ENCODE measurements at places on chromosomes 7 and 10.
A peak's percentile ranks its signal among the peaks of the same experiment; 100 is the strongest.

- DNase-seq = no peak
These were observed 394.0 kb downstream of the THSD7A start for GRCh38 chr7:11437994-11438393.

GRCh38 chr7:141363748-141364147, 187.5 kb upstream of the AGK start:
- no peak for DNase-seq

GRCh38 chr7:84328571-84328970, 134.0 kb upstream of the SEMA3A start:
- DNase-seq = no peak

DNA sequence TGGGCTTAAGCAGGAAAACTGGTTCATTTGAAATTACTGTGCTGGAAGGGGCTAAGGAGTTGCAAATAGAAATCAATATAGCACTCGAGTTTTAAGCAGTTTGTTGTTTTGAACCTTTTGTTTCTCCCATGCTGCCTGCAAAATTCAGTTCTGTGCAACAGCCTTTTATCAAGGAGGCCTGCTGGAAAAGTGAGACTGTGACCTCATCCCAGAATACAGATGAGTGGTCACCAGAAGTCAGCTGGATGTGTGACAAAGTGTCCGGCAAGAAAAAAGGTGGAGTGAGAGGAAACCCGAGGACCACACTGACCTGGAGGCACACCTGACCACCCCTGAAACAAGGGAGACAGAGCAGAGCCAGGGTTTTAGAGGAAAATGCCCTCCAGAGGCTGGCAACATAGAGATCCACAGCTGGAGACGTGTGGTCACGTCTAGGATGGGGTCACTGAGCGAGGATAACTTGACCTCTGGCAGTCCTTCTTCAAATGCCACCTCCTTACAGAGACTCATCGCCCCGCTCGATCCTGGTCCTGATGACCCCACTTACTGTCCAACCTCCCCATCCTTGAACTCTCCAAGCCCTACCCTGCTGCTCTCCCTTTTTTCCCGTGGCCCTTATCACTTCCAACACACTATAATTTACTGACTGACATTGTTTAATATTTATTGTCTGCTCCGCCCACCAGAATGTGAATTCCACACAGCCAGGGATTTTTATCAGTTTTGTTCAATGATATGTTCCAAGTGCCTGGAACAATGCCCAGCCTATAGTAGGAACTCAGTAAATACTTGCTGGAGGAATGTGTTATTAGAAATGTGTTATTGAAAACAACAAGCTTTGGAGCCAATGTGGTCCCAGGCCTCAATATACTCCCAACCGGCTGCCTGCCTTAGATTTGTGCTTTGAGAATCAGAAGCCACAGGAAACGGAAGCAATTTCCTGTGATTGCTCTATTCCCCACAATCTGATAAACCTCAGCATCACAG, 243.8 kb downstream of the GLI3 start:
- peak; percentile 78 for DNase-seq

DNA sequence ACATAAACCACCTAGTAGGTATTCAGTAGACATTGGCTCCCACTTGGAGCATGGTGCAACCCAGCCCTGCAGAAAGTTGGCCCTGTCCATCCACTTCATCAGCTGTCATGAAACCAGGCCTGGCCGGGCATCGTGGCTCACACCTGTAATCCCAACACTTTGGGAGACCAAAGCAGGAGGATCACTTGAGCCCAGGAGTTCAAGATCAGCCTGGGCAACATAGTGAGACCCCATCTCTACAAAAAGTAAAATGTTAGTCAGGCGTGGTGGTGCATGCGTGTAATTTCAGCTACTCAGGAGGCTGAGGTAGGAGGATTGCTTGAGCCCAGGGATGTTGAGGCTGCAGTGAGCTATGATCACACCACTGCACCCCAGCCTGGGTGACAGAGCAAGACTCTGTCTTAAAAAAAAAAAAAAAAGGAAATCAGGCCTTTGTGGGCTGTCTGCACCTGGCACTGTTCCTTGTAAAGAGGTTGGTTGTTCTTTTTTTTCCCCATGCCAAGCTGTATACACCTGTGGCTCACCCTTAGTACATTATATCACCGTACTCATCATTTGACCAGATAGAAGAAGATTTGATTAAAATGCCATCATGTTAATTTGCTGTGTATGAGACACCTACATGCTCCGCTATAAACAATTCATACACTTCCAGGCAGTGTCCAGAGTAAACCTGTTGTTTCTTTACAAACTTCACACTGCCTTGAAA, 45.4 kb upstream of the GRID1 start:
- no peak for DNase-seq

DNA sequence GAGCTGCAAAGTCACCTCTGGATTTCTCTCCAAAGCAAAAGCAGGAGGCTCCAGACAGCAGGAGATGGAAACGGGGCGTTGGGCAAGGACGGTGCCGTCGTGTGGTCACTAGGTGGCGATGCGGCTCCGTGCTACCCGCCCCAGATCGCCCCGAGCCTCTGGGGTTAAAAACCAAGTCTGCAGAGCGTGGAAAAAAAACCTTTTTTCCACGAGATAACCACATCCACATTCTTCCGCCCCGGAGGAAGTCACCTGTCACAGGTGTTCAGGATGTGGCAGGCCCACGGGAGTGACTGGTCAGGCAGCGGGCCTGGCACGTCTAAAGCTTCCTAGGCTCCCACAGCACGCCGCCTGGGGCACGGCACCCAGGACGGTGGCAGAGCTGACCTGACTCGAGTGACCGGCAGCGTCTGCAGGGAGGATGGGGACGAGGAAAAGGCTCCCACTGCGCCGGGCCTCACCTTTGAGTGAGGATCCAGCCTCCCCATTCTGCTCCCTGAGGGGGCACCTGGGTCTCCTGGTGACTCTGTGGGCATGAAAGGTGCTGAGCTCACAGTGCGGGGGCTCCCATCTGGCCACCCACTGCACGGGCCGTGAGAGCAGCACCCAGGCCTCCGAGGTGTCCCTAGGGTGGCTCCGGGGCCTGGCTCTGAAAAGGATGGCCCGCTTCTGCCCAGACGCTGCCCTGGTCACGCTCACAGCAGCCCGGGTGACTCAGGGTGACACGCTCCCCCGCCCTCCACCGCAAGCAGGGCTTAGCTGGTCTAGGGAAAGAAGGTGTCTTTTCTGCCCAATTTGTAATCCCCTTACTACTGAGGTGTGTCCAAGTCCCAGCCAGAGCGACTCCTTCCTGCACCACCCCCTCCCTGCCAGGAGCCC, 71.3 kb upstream of the TNRC18 start:
- peak; percentile 78 for DNase-seq

DNA sequence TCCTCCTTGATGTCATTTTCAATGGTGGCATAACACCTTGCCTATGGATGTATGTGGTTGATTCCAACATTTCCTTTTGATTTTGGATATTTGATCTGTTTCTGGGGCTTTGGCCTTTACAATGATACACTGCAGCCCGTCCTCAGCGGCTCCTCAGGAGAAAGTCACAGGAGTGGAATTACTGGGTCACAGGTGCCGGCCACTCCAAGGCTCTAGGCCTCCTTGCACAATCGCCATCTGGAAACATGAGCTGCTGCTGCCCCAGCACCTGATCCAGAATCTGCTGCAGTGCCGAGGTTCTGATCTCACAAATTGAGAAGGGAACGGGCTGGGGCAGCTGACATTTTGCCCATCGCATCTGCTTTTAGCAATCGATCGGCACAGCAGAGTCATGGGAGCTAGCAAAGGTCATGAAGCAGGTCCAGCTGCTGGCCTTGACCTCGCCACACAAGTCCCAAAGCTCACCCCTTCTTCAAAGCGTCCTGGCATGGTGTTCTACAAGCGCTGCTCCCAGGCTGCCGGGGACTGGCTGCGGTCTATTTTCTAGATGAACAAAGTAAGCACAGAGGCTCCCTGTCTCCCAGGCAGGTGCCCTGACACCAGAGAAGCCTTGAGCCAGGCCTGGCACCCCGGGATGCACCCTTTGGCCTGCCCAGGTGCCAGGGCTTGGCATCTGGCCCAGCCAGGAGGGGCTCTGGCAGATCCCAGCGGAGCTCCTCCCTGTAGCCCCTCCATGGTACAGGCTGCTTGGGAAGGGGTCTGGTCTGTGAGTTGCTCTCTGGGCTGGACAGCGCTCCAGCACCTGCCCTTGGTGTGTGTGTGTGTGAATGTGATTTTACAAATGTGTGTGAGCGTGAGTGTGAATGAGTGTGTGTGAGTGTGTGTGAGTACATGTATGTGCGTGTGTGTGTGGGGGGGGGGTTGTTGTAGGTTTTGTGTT, 201.8 kb downstream of the GLRX3 start:
- no peak for DNase-seq

DNA sequence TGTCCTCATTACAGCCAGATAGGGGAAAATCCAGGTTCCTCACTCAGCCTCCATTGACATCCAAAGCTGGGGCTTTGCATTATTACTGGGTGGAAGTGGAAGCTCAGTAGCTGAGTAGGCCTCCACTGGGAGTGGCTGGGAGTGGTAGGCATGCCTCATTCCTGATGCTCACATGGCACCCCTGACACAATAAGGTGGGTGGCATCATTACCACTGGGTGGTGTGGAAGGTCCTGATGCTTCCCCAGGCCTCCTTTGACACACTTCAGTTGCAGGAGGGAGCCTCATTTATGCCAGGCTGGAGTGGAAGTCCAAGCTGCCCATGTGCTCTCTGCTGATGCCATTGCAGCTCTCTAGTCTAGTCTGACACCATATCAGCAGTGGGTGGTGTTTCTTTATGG, 48.2 kb upstream of the GPR141 start:
- DNase-seq = no peak

DNA sequence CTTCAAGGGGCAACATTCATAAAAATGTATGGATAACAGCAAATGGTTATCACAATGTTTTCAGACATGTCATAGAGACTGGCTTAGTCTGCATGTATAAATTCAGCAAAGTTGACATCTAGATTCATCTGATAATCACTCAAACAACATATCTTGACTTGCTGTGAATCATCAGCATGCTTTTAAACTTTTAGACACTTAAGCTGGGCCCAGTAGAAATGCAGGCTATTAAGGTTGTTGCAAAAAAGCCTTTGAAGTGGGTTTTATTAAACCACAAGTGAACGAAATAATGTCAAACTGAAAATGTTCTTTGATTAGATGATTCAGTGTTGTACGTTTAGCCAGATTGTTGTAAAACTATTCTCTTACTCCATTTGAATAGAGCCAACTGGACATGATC, 759.6 kb downstream of the NXPH1 start:
- DNase-seq = no peak

GRCh38 chr10:484925-485661, 204.4 kb downstream of the DIP2C start:
- no peak for DNase-seq

DNA sequence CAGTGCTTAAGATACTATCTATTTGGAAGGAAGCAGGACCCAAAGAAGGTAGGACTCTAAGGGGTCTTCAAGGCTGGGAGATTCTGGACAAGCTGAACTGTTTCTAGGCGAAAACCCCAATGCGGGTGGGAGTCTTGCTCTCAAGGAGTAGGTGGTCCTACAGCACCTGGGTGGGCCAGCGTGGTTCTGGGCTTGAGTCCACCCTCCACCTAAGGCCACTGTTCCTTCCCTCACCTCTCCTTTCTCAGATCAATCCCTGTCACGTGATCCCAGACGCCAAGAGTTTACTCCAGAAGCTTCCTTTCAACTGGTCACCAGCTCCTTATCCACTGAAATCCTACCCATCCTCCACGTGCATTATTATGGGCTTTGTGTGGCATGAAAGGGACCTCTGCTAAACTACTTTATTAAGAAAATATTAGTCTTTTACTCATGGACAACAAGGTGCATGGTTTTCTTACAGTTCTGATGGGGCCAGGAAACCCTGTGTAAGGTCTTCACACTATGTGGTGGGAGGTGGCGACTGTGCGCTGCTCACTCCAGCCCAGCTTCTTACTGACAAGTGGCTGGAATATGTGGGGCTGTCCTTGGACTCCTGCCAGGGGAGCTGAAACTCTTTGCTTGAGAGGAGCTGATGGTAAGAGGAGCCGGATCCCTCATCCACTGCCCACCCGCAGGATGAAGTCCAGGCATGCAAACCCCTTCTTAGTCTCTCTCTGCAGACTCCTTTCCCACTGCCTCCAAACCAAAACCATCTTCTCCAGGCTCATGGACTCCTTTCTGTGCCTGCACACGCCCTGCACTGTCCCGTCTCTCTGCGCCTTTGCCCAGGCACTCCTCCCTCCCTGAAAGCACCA, 1.6 kb downstream of the ZNF746 start:
- peak; percentile 88 for DNase-seq

GRCh38 chr10:123569436-123570035, 96.6 kb upstream of the GPR26 start:
- no peak for DNase-seq

DNA sequence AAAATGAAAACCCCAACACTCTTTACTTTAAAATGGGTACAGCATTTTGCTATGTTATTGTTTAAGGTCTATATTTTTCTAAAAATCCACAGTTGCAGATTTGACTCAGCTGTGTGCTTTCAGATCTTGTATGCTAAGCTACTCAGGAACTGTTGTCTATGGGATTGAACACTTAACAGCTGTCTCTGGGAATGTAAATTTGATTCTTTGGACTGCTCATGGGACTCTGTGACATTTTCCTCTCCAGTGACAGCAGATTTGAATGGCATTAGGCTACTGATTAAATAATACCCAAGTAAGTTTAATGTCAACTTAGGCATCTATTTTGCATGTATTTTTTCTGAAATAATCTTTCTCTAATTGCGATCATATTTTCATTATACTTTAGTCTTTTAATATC, 1.7 kb upstream of the CD36 start:
- DNase-seq = no peak

DNA sequence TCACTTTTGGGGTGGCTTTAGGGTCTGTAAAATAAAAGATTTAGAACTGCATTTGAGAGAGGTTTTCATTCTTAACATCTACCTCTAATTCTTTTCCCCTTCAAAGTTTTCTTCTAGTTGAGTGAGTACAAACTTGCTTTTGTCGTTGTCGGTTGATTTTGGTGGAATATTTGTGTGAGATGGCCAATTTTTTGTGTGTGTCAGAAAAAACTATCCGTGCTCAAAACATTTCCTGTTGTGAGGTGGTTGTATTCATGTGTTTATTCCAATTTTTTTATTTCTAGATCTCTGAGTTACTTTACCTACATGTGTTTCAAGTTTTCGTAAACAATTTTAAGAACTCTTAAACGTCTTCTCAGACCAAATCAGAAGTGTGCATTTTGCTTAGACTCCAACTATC, 1.6 kb downstream of the AHR start:
- DNase-seq = no peak

DNA sequence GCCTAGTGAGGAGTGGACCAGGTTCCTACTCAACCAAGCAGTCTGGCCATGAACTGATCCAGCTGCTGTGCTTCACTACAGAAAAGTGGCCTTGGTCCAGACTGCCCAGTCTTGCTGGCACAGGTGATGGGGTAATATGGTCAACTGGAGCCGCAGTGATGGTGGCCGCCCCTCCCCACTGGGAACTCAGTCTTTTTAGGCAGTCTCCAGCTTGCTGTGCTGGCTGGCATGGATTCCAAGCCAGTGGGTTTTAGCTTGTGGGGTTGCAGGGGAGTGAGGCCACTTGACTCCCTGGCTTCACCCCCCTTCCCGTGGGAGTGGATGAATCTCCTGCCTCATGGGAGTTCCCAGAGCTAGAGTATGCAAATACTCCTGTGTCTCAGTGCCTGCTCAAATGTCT, 52.7 kb upstream of the CDK6 start:
- DNase-seq = no peak

Measured in EH (cell line).